SJSA1 (cell line): ENCODE measurements at places on chromosomes 3 and 15.
A peak's percentile ranks its signal among the peaks of the same experiment; 100 is the strongest.

DNA sequence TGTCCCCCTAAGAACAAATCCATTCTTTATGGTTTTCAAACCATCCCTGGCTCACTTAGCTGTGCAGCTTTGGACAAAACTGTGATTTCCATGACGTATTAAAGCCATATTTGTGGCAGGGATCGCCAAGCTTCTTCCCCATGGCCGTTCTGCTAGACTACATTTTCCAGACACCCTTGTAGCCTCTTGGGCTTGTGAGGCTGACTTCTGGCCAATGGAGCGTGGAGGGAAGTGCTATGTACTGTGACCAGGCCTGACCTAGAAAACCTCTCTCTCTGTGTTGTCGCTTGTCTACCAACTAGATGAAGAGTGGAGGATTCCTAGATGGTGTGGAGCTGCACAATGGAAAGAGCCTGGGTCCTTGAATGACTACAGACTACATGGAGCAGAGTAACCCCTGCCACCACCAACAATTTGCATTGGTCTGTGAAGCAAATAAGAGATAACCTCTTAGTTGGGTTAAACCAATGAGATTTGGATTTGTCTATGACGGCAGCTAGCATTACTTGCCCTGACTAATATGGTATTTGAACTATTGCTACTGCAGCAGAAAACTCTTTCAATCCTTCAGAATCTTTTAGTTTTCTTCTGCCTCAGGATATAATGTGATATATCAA lies 22.1 kb upstream of the MGLL start:
- no peak for DNase-seq

DNA sequence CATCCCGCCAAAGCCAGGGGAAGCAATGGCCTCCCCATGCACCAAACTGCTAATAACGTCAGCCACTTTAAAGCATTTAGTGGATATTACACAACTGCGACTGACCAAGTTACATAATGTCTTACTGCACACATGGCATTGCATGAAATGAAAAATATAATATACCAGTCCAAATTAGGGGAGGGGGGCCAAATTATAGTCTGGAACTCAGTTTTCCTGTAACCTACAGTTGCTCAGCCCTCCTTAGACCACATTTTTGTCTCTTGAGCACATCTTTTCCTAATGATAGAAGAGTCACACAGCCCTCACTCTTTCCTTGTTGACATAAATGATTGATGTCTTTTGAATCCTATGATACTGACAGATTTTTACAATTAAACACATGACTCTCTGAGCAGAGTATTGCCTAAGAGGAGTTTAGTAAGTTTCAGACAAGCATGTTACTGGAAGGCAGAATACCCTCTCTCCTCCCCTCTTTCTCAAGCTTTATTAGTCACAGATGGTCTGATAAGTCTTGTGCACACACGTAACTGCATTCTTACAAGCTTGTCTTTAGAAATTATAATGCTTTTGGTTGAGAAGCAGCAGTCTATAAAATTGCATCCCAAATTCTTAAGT lies 1.1 kb upstream of the PLD1 start:
- DNase-seq: peak; percentile 65

DNA sequence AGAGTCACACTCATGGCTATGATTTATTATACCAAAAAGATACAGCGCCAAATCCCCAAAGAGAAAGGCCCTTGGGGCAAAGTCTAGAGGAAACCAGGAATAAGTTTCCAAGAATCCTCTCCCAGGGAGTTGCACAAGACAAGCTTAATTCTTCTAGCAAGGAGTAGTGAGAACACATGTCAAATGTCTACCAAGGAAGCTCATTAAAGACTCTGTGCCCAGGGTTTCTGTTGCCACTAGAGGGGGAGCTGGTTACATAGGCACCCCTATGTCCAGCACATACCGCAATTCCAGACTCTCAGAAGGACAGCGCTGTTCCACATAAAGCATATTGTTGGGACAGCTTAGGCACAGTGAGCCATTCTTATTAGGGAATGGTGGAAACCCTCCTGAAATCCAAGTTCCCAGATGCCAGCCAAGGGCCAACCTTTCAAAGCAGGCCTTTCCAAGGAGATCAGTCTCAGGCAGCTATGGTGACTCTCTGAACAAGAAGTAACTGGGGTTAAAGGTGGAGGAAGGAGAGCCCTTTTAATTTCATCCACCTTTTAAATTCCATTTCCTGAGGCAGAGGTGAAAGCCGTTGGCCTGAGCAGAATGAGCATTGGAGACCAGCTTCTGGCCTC lies 194.2 kb downstream of the UACA start:
- peak; percentile 43 for DNase-seq

DNA sequence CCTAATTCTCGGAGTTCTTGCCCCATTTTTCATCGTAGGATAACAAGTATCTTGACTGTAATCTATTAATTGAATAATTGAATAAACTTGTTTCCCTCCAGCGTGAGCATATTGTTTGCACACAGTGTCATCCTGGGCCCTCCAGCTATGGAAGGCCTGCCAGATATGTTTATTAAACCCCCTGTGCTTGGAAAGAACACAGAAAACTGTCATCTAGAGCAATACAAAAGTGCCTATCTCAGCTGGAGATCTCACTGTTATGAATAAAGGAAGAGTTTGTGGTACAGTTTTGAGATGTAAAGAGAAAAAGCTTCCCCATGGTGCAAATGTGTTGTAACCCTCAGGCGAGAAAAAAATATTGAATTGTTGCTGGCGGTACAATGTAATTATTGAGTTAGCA lies 405.9 kb downstream of the SOX2 start:
- peak; percentile 13 for DNase-seq

- DNase-seq: no peak
Measured at GRCh38 chr3:179929091-179929529, 107.6 kb downstream of the PEX5L start.

- peak; percentile 21 for DNase-seq
Measured at GRCh38 chr15:68385671-68386586, 46.0 kb downstream of the ITGA11 start.

GRCh38 chr15:86649277-86649676 lies 569.6 kb downstream of the AGBL1 start:
- no peak for DNase-seq

GRCh38 chr15:72113347-72114031 lies 4.5 kb downstream of the MYO9A start:
- DNase-seq: no peak

DNA sequence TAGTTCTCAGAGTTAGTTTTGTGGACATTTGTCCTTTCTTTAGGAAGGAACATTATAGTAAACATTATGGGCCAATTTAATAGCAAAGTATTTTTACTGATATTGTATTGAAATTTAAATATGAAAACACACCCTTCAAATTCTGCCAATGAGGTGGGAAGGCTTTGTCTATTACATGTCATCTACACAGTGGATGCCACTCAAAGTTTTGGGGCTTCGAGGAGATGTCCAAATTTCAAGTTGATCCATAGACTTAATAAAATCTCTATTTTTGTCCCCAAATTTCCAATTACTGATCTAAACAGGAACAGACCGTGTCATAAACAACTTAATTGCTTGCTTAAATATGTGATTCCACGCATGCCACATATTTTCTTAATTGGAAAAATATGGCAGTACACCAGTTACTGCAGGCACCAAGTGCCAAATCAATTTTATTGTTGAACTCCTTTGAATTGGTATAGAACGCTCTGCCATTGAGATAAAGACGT lies 1.7 kb downstream of the SHOX2 start:
- DNase-seq: no peak

DNA sequence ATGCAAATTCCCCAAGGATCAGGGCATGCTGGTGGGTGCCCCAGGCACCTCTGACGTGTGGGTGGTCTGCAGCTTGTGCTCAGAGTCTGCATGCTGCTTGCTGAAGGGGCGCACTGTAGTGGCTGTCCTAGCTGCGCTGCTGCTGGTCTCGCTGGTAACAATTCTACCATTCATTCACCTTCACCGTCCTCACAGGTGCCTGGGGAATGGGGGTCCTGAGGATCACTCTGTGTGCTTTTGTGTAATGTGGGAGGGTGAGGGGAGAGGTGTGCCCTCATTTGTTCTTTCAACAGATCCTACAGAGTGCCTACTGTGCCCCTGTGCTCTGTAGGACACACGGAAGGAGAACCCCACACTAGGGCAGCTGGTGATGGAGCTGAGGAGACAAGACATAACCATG lies 2.1 kb upstream of the ITGA11 start:
- DNase-seq: no peak

GRCh38 chr3:108251265-108251664 lies 29.0 kb upstream of the IFT57 start:
- no peak for DNase-seq

GRCh38 chr3:85725809-85726208 lies 767.0 kb downstream of the CADM2 start:
- DNase-seq: no peak

DNA sequence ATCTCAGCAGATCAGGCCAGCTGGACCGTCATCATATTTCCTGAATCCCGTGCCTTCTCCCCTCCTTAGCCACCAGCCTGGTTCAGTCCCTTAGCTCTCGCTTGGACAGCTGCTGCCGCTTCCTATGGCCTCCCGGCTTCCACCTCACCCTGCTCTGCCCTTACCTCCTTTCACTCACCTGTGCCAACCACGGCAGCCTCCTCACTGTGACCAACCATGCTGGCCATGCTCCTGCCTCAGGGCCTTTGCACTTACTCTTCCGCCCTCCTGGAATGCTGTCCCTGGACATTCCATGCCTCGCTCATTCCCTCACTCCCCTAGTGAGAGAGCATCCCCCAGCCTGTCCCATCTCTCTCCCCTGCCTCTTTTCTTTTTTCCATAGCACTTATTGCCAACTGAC lies 19.2 kb downstream of the GRIP2 start:
- DNase-seq: no peak

DNA sequence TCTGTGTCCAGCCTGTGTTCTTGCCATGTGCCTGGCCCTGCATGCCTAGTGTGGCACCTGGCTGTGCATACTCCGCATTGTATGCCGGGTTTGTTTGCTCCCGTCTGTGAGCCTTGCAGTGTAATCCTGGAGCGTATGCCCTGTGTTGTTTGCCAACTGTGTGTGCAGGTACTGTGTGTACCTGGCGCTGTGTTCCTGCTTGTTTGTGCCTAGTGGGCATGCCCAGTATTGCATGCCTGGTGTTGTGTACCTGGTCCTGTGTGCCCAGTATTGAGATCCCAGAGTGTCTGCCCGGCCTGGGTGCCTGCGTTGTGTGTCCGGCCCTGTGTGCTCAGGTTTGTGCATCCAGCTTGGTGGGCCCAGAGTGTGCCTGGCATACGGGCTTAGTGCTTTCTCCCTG lies 54.5 kb upstream of the CHRNA7 start:
- DNase-seq: no peak

DNA sequence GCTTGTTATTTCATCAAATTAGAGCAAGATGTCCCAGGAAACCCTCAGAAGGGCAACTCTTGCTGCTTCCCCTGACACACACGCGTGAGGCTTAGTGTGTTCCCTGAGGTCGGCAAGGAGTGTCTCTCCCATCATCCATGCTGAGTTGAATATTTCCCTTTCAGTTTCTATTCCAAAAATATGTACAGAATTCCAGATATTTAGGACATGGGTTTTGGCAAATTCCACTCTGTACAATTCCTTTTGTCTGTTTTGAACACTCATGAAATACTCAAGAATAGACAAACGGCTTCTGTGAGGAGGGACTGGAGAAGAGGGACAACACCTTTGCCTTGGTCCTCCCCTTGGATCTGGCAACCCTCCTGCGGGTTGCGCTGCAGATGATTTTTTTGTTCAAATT lies 138.0 kb downstream of the DUT start:
- peak; percentile 62 for DNase-seq

- DNase-seq: no peak
Measured at GRCh38 chr3:77605865-77606264, 566.0 kb downstream of the ROBO2 start.

- no peak for DNase-seq
Measured at GRCh38 chr3:52705438-52705687, 228 bp downstream of the GLT8D1 start.

DNA sequence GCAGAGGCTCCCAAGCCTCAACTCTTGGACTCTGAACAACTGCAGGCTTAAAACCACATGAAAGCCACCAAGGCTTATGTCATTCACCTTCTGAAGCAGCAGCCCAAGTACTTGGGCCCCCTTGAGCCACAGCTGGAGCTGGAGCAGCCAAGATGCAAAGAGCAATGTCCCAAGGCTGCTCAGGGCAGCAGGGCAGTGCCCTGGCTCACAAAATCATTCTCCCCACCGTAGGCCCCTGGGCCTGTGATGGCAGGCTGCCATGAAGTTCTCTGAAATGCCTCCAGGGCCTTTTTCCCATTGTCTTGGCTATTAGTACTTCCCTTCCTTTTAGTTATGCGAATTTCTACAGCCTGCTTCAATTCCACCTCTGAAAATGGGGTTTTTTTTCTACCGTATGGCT lies 83.4 kb downstream of the DCLK3 start:
- no peak for DNase-seq

GRCh38 chr3:183824761-183825455 lies 469 bp downstream of the MAP6D1 start:
- DNase-seq: peak; percentile 36

DNA sequence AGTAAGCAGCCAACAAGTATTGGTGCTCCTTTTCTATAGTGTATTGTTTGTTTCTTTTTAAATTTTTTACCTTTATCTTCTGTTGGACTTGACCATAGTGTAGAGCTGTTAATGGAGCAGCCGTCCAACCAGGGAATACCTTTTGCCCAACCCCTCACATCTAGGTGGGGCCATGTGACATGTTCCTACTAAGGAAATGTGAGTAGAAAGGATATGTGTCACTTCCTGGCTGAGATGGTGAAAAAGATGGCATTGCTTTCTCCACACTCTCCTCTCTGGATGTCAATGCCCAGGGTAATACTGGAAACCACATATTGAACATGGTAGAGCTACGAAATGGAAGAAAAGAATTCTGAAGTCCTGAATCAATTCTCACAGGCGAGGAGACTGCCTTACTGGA lies 218.8 kb downstream of the TBL1XR1 start:
- no peak for DNase-seq

GRCh38 chr3:145678401-145678800 lies 482.6 kb downstream of the PLOD2 start:
- no peak for DNase-seq

DNA sequence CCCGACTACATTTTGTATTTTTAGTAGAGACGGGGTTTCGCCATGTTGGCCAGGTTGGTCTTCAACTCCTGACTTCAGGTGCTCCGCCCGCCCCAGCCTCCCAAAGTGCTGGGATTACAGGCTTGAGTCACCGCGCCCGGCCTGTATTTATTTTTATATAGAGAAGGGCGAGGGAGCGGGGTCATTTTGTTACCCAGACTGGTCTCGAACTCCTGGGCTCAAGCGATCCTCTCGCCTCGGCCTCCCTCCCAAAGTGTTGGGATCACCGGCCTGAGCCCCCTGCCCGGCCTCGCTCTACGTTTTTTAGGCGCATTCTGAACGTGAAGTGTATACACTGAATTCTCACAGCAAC lies 514 bp upstream of the PPP4R2 start:
- DNase-seq: no peak

- DNase-seq: no peak
Measured at GRCh38 chr15:73028831-73029451, 23.3 kb upstream of the NEO1 start.

GRCh38 chr3:9067352-9067975 lies 104.2 kb upstream of the RAD18 start:
- no peak for DNase-seq

- DNase-seq: peak; percentile 26
Measured at GRCh38 chr15:50148362-50148963, 29.4 kb upstream of the ATP8B4 start.
